ENCODE measurements at places on chromosomes 6 and 20.

- DNase-seq, result no peak
Measured at GRCh38 chr6:132643547-132643946, 15.4 kb downstream of the TAAR1 start.

GRCh38 chr20:36234771-36235320, 1.4 kb upstream of the AAR2 start:
- DNase-seq, result no peak

DNA sequence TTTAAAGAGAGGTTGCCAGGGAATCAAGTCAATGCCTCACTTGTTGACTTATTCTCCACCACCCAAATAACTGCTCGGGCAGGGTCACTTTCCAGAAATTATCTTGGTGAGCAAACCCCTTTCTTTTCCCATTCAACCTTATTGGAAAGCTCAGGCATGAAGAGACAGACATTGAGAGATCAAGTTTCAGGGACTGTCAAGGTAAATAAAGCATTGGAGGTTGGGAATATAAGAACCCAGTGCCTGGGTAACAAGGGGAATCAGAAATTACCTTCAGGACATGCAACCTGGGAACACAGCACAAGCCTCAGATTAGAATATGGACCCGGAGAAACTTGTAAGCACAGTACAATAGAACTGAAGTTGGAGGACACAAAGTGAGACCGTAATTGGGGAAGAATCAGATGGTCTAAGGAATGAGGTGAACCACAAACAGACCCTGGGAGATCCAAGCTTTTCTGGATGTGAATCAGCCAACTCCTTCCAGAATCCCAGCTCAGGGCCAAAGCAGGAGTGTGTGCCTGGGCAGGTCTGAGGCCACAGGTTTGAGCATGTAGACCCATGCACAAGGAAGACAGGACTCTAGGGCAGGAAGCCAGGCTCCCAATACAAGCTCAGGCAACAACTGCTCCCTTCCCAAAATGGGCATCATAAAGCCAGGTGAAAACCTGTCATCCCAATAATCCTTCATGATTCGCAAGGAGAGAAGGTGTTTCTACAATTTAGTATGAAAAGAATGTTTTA, 512.8 kb downstream of the MAFB start:
- no peak for DNase-seq

DNA sequence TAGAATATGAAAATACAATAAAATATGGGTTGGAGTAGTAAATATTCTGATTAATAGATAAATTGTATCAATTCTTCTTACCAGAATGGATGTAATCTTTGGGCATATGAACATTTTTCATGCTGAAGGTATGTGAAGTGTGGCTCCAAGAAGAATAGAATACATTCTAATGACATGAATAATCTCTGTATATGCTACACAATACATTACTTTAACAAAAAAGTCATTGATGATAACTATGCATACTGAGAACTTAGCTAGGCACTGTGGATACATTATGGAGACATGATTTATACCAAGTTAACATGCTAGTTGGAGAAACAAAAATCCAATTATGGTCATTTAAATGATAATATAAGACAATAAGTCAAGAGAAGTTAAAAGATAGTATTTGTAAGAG, 62.7 kb upstream of the HDAC2 start:
- no peak for DNase-seq

Measured in natural killer cell (primary cell).